ENCODE measurements at places on chromosomes 7 and 10.

GRCh38 chr7:32204361-32205018, 134.3 kb upstream of the PDE1C start:
- DNase-seq = peak; percentile 77

DNA sequence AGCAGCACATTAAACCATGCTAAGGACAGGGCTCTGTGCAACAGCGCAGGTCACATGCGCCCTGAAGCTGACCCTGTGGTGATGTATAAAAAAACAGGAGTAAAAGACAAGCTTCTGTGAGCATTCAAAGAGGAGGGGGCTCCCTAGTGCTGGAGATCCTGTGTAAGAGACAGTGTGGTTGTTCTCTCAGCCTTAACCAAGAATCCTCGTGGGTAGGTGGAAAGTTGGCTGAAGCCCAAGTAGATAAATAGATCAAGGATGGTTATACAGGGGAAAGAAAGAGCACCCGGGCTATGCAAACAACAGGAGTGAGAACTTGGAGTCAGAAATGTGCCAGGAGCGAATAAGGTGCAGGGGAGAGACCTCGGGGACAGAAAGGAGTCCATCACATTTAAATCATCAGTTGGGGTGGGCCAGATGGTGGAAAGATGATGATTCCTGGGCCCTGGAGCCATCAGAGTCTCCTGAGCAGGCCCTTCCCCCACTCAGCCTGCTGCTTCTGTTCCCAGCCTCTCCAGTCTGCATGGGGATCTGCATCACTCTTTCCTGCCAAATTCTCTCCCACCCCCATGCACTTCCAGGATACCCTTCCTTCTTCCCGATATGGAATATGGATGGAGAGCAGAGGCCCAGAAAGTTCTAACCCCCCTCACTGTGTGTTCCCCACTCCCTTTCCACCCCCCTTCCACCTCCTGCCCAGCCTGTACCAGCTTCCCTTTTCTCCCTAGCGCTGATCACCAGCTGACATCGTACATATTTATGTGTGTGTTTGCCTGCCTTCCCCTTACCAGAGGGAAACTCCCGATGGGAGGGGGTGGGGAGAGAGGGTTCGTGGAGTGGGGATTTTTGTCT, 78.1 kb upstream of the PRR15 start:
- DNase-seq = peak; percentile 37

DNA sequence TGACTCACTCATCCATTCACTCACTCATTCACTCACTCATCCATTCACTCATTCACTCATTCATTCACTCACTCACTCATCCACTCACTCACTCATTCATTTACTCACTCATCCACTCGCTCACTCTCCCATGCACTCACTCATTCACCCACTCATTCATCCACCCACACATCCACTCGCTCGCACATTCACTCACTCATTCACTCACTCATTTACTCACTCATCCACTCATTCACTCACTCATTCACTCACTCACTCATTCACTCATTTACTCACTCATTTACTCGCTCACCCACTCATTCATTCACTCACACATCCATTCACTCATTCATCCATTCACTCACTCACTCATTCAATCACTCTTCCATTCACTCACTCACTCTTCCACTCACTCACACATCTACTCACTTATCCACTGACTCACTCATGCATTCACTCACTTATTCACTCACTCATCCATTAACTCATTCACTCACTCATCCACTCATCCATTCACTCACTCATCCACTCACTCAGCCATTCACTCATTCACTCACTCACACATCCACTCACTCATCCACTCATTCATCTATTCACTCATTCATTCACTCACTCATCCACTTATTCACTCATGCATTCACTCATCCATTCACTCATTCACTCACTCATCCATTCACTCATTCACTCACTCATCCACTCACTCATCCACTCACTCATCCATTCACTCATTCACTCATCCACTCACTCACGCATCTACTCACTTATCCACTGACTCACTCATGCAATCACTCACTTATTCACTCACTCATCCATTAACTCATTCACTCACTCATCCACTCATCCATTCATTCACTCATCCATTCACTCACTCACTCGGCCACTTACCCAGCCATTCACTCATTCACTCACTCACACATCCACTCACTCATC, 74.0 kb downstream of the CARD11 start:
- no peak for DNase-seq

GRCh38 chr10:74282848-74283210, 131.8 kb downstream of the ADK start:
- DNase-seq = no peak

DNA sequence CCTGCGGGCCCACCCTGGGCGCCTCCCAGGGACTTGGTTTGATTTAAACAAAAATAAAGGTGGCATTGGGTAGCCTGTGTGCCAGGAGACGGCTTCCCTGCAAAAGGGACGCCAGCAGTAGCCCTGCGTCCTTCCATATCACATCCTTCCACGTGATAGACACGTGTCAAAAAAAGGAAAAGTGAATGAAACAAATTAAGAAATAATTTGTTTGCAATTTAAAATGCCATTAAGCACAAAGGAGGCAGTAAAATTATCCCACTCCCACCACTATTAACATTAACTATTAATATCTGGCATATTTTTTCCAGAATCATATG, 7.6 kb downstream of the TACR2 start:
- no peak for DNase-seq

DNA sequence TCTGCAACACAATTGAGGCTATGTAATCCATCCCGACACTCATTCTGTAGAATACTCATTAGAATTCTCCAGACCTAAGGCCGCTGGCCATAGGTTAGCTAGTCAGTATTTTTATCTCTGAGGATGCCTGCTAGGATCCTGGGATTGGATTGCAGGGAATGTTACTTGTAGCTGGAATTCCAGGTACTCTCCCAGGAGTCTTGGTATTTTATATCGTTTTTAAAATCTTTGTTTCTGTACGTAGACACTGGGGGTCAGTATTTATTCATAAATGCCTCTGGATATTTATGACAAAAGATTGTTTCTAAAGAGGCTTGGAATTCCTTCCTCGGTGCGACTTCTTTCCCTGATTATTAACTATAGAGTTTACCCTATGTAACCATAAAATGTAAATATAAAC, 40.1 kb downstream of the BPGM start:
- DNase-seq = no peak

GRCh38 chr10:110679486-110680272, 35.5 kb downstream of the RBM20 start:
- DNase-seq = no peak

- DNase-seq = no peak
Observed at GRCh38 chr10:50577681-50578350, 45.9 kb downstream of the SGMS1 start.

DNA sequence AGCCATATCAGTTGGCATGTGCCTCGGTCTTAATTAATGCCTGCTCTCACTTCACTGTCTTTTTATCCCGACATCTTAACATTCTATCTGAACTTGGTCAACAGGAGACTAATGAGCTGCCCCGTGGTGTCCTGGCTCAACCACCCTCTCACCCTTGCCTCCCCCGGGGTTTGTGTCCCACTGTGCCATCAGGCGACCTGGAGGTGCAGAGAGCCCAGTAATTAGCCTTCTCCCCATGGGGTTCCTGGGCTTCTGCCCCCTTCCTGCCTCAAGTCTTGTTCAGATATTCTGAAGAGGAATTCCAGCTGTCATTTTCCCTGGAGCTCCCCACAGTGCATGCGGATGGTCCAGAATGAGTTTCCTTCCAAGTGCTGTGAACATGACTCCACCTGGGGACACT, 10.1 kb upstream of the JAKMIP3 start:
- no peak for DNase-seq

GRCh38 chr10:22681783-22682183, 32.6 kb downstream of the PIP4K2A start:
- DNase-seq = no peak

DNA sequence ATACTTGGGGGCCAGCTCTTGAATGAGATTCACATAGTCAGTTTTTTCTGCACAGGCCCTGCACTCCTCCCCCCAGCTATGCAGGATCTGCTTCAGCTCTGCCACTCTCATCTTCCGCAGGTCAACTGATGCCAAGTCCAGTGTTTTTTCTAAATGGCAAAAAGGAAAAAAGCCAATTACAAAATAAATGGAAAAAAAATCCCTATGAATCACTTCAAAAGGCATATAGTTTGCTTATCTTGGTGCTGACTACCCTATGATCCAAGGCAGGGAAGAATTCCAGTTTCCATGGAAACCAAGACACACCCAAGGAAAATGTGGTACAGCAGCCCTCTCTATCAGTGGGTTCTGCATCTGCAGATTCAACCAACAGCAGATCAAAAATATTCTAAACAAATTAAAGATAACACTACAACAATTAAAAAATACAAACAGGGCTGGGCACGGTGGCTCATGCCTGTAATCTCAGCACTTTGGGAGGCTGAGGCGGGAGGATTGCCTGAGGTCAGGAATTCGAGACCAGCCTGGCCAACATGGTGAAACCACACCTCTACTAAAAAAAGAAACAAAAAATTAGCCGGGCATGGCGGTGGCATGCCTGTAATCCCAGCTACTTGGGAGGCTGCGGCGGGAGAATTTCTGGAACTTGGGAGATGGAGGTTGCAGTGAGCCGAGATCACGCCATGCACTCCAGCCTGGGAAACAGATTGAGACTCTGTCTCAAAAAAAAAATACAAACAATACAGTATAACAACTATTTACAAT, 17.6 kb downstream of the CDNF start:
- DNase-seq = no peak

DNA sequence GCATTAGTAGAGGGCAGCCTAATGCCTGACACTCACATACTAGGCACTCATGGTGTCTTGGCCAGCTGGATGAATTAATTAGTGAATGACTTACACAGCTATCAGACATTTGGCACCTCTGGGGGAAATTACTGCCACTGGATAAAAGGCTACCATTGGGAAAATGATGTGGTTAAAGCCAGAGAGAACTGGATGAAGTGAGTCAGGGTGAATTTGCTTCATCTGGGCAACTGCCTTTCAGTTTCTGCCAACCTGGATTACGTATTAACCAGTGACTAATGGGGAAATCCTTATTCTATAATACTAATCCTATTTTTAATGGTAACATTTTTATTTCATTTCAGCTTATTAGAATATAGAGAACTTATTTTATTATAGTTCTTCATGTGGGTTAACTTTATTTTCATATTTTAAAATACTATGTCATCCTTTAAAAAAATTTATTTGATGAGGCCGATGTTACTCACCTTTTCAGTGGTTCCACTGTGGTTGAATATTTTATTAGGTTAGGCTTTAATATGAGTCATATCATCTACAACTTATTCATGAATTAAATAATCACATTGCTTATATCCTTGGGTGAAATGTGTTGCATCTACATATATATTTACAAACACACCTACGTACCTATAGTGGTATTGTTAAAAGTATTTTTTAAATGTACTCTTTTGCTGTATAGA, 85.6 kb upstream of the CAPZA2 start:
- DNase-seq = peak; percentile 44

DNA sequence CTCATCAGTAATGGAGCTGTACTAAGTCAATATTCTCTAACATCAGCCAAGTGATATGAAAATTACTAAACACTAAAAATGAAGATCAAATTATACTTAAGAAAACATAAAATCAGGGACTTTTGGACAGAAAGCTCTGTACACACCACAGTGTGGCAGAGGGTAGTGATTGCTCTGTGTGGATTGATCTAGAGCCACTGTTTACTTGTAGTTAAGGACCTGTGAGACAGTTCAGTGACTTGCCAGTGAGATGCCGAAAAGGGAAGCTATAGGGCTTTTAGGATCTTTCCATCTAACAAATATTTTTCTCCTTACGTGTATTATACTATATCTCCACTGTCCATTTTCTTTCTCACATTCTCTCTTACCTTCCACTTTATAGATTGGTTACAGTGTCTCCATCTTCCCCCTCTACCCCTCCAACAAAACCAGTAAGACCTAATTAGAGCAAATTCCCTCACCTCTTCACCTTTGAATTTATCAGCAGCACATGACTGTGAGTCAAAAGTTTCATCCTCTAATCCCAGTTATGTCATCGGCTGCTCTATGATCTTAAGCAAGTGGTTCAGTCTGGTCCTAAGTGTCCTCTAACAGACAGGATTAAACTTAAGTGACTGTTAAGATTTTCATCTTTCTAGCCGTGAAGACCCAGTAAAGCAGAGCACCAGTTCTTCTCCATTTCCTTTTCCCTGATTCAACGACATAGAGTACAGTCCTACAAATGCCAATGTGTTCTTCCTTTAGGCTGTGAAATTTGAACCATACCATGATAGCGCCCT, 6.9 kb downstream of the PIK3CG start:
- DNase-seq = no peak

DNA sequence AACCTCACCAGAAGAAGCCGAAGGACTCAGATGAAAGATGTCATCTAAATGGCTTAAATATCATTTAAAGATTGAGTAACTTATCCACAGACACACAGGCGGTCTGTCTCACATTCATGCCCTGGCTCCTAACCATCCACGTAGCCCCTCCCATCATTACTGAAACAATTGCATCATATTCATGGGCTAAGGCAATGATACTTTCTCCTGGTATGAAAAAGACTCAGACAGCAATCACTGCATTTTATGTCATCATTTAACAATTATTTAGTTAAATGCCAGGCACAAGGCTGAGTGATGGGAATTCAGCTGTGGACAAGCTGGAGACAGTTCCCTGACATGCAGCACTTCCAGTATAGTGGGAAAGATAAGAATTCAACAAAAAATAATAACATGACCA, 11.2 kb upstream of the TECTB start:
- no peak for DNase-seq
